ENCODE measurements at places on chromosomes 3 and 15.

DNA sequence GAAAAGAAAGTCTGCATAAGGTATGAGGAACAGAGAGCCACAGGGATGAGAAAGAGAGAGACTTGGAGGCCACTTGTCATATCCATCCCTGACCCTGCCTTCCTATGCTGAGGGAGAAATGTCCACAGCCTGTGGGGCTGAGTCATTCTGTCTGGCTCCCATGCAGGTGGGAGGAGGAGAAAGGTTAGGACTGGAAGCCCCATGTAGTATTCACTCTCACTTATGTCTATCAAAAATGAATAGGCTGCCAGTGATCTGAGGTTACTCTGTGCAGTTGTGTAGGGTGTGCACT lies 71.3 kb downstream of the RAB11A start:
- no peak for DNase-seq

DNA sequence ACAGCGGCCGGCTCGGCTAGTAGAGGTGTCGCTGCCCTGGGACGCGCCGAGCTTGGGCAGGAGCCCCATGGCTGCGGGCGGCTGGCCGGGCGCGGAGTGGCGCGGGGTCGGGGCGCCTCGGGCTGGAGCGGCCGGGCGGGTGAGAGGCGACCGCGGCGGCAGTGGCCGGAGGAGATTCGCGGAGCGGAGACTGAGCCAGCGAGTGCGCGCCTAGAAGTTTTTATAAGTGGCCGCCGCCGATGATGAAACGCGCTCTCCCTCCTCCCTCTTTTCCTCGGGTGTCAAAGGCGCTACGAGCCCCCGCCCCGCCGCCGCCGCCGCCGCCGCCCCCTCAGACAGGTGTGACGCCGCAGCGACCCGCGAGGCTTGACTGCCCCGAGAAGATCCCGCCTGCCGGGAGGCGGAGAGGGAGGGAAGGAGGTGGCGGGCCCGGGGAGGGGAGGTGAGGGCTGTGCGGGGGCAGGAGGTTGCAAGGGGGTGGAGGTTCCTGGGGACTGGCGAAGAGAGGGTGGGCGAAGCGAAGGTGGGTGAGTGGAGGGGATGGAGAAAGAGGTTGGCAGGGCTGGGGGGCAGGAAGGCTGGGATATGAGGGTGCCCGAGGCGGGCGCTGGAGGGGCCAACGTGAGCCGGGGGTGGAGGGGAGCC lies at the start of gene SLCO2A1:
Gene SLCO2A1 (minus strand): TSS at position 192 of the 645 bp plus-strand sequence. CDS start 123 bp downstream, at position 69.
- peak; percentile 63 for DNase-seq

DNA sequence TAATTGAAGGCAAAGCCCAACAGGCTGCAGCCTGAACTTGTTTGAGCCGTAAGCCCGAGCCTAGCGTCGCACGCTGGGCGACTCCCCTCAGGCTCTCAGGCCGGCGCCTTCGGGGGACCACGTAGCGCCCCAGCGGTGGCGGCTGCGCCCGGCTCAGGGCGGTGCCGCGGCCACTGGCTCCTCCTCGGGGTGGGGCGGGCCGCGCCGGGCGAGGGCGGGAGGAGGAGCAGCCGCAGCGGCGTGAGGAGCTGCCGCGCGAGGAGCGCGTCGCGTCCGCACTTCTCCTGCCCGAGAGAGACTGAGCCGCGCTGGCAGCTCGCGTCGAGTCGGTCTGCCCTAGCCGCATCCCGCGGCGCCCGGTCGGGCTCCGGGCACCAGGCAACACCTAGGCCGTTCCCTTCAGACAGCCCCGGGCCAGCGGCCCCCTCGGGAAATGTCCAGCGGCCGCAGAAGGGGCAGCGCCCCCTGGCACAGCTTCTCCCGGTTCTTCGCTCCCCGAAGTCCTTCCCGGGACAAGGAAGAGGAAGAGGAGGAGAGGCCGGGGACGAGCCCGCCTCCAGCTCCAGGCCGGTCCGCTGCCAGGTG lies at the start of gene CRYBG3:
Gene CRYBG3 (plus strand): TSS at position 238 of the 585 bp plus-strand sequence. CDS start 196 bp downstream, at position 434.
- DNase-seq: peak; percentile 83

- no peak for DNase-seq
These were observed 4.4 kb downstream of the MTMR14 start for GRCh38 chr3:9653565-9654248.
